ENCODE measurements at places on chromosomes 3 and 15.

DNA sequence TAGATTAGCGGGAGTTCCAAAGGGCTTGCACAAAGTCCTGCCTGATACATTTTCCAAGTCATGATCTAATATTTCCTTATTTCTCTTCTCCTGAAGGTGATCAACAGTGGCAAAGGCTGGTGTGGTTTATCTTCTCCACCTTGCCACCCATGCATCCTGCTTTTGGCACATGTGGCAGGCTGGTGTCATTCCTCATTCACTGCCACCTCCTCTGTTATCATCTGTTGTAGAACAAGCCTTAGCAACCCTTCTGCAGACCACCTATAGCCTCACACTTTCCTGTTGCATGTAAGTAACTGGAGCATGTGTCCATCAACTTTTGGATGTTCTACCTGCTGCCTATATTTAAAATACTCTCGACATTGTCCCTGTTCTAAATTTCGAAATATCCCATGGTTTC is 294.1 kb downstream of the ZBTB20 start:
- DNase-seq, result no peak

- DNase-seq, result no peak
Measured at GRCh38 chr3:170840291-170840859, 29.6 kb downstream of the RPL22L1 start.

DNA sequence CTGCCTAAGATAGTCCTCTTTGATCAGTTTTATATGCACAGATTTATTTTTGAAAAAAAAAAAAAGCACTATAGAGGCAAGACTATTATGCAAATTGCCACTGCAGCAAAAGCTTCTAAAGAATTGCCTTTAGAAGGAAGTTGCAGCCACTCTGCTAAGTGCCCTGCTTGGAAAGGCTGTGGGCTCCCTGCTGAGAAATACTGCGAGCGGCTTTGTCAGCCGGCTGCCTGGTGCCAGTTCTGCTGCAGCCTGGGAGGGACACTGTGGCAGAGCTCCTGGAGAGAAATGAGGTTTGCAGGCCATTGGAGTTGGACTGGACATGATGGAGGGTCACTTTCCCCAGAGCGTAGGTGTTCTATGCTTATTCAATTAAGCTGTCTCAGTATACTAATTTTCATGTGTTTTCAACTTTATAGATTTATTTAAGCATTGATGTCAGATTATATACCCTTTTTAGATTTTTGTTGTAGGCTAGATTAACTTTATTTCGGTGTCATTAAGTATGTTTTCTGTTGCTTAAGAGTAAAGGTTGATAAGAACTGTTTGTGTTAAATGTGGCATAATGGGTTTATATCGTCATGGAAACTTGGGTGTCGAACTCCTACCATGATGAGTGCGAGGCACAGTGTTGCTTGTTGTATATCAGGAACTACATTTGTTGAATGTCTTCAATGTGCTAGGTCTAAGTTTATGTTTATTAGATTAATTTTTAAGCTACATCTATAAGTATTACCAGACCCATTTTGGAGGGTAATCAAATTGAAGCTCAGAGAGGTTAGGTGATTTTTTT is 6.6 kb downstream of the MAP2K5 start:
- DNase-seq, result no peak

DNA sequence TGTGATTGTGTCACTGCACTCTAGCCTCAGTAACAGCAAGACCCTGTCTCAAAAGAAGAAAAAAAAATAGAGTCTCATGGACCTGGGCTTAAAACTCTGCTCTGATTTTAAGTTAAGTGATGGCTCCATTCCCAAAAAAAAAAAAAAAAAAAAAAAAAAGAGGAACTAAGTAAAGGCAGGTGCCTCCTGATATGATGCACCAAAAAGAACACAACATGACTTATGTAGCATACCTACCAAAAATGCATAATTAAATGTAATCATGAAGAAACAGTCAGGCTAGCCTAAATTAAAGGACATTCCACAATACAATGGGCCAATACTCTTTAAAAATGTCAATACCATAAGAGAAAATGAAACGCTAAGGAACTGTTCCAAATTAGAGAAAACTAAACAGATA is 5.4 kb upstream of the IREB2 start:
- DNase-seq, result no peak

DNA sequence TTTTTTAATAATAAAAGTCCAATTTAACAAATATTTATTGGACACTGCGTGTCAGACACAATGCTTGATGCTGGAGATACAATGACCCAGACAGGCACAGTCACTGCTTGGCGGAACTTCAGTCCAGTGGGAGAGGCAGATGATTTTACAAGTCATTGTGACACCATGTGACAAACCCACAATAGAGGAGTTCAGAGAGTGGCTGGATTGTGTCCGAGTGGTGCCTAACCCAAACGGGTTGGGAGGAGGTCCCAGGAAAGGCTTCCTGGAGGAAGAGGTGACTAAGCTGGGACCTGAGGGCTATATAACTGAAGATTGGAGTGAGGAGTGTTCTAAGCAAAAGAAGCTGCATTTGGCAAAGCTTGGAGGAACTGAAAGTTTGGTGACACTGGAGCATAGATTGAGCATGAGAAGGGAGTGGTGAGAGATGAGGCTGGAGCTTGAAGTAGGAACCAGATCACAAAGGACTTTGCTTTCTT is 41.4 kb downstream of the CRTC3 start:
- no peak for DNase-seq

DNA sequence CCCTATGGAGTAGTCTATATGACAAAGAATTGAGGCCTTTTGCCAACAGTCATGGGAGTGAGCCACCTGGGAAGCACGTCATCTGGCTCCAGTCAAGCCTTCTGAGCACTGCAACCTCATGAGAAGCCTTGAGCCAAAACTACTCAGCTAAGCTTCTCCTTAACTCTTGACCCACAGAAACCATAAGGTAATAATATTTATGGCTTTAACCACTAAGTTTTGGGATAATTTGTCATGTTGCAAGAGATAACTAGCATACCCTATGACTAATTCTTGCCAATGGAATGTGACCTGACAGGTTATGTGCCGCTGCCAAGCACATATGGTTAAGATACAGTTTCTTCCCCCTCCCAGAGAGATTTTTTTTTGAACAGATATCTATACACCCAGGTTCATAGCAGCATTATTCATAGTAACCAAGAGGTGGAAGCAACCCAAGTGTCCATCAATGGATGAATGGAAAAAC is 11.8 kb upstream of the SLC6A11 start:
- no peak for DNase-seq

Data from stimulated activated CD4-positive, alpha-beta T cell treated with anti-CD3 and anti-CD28 coated beads, Interleukin-1b, Interleukin-23, amount 100 ng/mL, for 24 hours (primary cell).